ENCODE measurements at places on chromosomes 4 and X. TPM values are rescaled to one million over a fixed set of nuclear protein-coding genes. Genes with fewer than 3 reads are reported as not detected.

DNA sequence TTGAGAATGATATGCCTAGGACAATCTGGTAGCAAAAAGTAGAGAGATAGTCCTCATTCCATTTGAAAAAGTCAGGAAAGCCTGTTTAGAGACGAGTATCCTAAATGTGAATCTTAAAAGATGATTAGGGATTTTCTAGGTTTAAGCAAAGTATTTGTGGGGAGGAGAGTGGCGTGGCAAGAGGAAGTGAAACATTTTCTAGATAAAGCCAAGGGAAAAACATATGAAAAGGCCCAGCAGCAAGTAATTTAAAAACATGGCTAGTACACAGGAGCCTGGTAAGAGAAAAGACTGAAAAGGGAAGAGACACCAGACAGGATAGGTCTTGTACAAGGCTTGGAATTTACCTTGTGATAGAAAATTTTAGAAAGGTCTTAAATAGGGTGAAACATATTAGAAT, 45.9 kb downstream of the CORIN start:
- DNase-seq = no peak

TAF7L gene
- 0.24 TPM for polyA plus RNA-seq

GRCh38 chr4:185341841-185342240, 53.9 kb downstream of the LRP2BP start:
- no peak for DNase-seq

GRCh38 chrX:17052793-17053192, 106.3 kb downstream of the REPS2 start:
- DNase-seq = no peak

ZCCHC18 gene
- polyA plus RNA-seq = 0.93 TPM

DNA sequence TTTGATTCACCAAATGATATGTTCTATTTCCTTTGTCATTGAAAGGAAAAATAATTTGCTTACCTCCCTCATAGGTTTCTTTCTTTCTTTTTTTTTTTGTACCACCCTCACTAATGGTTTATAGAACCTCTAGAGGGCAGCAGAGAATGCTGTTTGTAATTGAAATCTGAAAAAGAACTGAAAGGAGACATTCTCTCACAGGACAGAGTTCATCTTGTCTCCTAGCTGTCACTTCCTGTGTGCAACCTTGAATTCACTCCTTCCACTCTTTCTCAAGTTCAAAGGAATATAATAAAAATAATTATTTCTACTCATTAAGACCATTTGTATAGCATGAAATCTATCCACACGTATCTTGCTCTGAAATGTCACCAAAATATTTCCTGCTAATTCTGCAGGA, 51.0 kb downstream of the GUCY1B1 start:
- DNase-seq = no peak
